ENCODE measurements at places on chromosomes 1 and 21.

GRCh38 chr1:84768634-84769033 lies 78.4 kb upstream of the SSX2IP start:
- H3K27me3 ChIP-seq = peaks cover 11% of the 10 kb centered on the region
- H3K36me3 ChIP-seq = no peaks in the 10 kb centered on the region
- H3K4me1 ChIP-seq = peaks cover 3% of the 10 kb centered on the region
- H3K4me3 ChIP-seq = no peak overlapping the region
- no peak overlapping the region for H3K27ac ChIP-seq

GRCh38 chr1:35642471-35642955 lies 1.2 kb upstream of the PSMB2 start:
- peak overlapping the region; percentile 100 for H3K4me3 ChIP-seq
- peaks cover 6% of the 10 kb centered on the region for H3K36me3 ChIP-seq
- peak; percentile 11 for DNase-seq
- peak overlapping the region; percentile 100 for H3K27ac ChIP-seq

GRCh38 chr1:163874070-163874469 lies 552.3 kb downstream of the NUF2 start:
- no peak overlapping the region for H3K27ac ChIP-seq
- no peak overlapping the region for H3K4me3 ChIP-seq
- H3K36me3 ChIP-seq = no peaks in the 10 kb centered on the region
- no peaks in the 10 kb centered on the region for H3K27me3 ChIP-seq

DNA sequence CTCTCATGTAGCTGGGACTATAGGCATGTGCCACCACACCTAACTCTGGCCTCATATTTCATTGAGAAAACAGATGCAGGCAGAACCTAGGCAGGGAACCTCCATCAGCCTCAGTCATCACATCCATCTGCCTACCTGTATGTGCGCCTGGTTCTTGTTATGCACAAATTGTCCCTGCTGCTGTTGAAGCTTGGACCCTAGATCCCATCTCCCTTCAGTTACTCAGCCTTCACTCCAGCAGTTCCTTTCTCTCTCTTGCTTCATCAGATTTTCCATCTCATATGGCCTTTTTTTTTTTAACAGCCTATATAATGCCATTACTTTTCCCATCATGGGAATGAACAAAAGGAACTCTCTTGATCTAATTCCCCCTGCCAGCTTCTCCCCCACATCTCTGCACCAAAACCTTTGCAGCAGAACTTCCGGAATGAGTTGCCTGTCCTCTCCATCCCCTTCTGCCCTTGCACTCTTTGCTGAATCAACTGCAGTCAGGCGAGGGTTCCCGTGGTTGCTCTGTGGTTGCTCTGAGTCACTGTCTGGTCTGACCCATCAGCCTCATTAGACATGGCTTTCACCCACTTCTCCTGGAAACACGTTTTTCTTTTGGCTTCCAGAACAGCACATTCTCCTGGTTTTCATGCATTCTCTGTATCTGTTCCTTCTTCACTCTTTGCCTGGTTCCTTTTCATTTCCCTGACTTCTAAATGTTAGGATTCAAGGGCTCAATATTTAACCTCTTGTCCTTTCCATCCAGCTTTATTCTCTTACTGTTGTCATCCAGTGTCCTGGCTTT lies 41.5 kb downstream of the UBE4B start:
- peaks cover 6% of the 10 kb centered on the region for H3K36me3 ChIP-seq
- peak; percentile 70 for DNase-seq
- H3K4me3 ChIP-seq = no peak overlapping the region

DNA sequence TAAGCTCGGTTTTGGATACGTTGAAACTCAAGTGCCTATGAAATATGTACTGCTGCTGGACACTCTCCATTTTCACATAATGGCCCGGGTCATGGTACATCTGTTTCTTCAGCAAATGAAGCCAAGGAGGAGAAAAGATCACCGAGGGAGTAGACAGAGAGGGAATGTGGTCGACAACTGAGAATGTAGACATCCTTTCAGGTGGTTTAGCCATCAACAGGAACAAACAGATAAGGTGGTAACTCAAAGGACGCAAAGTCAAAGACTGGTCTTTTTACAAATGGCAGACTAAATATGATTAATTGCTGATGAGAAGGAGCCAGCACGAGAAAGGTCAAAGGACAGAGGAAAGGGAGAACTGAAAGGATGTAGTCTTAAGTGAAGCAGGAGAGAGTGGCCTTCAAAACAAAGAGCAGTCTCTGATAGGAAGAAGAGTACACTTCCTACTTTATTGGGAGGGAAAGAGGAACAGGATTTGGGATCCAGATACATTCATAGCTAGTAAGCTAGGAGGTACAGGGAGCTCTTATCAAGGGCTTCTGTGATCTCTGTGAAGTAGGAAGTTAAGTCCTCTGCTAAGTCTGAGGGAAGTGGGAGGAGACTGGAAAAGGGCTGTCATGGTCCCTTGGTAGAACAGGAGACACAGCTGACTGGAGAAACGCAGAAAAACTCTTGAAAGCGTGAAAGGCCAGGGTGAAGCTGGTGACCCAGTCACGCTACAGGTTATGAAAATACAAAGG lies 28.3 kb downstream of the NUP133 start:
- no peaks in the 10 kb centered on the region for H3K27me3 ChIP-seq
- peaks cover 25% of the 10 kb centered on the region for H3K36me3 ChIP-seq
- no peak overlapping the region for H3K4me3 ChIP-seq
- H3K4me1 ChIP-seq = peaks cover 5% of the 10 kb centered on the region
- no peak for DNase-seq
- peak overlapping the region; percentile 50 for H3K27ac ChIP-seq

DNA sequence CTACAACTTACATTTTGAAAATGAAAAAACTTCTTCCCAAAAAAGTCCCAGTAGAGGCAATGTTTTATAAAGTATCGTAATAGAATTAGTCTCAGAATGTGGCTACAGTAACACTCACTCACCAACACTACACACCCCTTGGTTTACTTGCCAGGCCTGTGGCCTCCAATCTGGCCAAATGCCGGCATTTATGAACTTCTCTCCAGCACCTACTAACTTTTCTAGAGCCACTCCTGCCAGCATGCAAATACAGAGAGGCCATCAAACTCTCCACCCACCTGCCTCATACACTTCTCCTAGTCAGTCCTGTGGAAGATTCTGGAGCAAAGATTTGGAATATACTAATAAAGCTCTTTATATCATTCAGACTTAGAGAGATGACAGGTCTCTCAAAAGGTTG lies 32.3 kb downstream of the STPG1 start:
- peaks cover 19% of the 10 kb centered on the region for H3K4me1 ChIP-seq
- no peaks in the 10 kb centered on the region for H3K27me3 ChIP-seq
- H3K36me3 ChIP-seq = peaks cover 2% of the 10 kb centered on the region

DNA sequence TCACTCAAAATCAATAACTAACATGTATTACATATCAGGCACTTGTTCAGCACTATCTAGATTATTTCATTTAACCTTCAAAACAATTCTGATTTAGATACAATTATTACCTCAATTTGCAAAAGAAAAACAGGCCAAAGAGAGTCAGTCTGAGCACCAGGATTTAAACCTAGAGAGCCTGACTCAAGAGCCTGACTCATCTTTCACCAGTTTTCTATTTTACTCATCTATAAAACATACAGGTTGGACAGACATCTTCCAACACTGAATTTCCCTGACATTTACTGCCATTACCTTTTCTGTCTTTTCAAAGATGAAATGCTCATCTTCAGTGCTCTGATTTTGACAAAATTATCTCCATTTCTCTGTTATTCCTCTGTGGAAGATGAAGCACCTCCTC lies 116.5 kb downstream of the MRPL39 start:
- peaks cover 56% of the 10 kb centered on the region for H3K36me3 ChIP-seq
- H3K4me1 ChIP-seq = peaks cover 57% of the 10 kb centered on the region
- DNase-seq = no peak

GRCh38 chr1:92817986-92818764 lies 13.7 kb upstream of the RPL5 start:
- DNase-seq = no peak
- H3K36me3 ChIP-seq = no peaks in the 10 kb centered on the region
- H3K4me3 ChIP-seq = no peak overlapping the region
- no peaks in the 10 kb centered on the region for H3K4me1 ChIP-seq
- H3K27ac ChIP-seq = no peak overlapping the region
